ENCODE measurements at places on chromosomes 16 and 17.

DNA sequence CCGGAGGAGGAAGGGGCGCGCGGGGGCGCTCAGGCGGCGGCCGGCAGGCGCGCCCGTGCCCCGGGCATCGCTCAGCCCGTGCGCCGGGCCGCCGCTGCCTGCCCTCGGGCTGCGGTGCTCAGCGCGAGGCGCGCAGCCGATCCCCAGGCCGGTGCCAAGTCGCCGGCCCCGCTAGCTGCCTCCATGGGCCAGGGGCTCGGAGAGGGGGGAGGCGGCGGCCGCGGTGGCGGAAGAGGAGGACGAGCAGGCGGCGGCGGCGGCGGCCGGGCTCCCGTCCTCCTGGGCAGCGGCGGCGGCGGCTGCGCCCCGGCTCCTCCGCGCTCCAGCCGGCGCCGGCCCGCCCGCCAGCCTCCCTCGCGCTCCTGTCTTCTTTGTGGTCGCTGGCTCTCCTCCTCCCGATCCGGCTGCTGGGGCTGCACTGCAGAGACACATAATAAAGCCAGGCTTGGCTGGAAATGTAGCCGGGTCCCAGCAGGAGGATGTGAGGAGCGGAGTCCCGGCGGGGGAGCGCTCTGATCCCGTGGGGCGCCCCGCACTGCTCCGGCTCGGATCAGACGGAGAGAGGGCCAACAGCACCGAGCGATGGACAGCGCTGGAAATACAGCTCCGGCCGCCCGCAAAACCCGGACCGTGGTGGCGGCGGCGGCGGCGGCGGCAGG lies 889 bp upstream of the ZNF423 start:
- peak; percentile 34 for DNase-seq

DNA sequence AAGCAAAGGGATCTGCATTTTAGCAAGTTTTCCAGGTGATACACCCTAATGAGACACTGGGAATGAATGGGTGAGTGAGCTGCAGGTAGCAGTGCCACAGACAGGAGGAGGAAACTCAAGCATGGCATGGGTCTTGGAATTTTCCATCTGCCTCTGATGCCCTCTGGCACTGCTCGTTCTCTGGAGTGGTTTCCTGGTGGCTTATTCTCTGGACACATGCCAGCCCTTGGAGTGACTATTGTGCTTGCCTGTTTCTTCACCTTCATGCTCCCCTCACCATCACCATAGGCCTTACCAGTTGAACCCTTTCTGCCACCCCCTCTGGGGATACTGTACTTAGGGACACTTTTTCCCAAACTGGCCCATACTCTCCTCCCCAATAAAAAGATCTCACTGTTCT lies 1.6 kb downstream of the COASY start:
- DNase-seq = no peak

DNA sequence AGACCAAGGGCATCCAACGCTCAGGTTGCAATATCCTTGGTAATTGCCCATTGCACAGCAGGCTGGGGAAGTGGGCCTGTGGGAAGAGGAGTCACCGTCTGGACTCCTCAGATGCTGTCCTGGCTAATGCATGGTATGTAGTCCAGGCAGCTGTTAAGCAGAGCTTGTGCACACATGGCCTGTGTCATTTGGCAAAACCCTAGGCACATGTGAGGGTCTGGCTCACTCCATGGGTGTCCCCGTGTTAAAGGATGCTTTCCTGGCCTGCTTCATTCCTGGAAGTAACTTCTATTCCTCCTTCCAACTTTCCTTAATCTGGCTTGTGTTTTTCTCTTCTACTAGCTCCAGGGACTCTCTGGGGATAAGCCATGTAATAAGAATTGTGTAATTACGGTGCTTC lies 378.0 kb upstream of the CA10 start:
- DNase-seq = no peak

GRCh38 chr17:52154466-52154865 lies 4.0 kb downstream of the CA10 start:
- no peak for DNase-seq

DNA sequence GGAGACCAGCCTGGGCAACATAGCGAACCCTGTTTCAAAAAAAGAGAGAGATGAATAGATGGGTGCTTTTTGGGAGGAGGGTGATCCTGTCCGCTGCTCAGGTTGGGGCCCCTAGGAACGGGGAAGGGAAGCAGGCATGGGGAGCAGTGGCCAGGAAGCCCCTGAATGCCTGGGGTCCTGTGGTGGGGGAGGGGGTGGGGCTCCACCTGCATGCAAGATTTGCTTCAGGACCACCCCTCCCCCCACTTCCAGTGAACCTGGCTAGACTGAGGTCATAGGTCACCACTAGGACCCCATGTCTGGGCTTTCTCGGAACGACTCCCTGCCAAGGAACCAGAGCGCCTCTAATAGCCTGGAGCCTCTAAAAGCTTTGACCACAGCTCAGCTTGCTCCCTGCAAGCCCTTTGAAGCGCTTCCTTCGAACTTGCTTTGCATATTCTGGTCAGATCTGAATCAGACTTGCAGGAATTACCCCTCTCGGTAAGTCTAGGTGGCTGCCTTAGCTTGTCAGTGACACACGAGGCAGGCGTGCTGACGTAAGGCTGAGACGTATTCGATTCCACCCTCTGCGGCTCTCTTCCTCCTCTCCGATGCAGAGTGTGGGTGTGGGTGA lies 3.7 kb downstream of the SOCS3 start:
- DNase-seq = peak; percentile 98

Data from activated CD8-positive, alpha-beta T cell treated with anti-CD3 and anti-CD28 coated beads for 36 hours (primary cell).